Activated CD4-positive, alpha-beta T cell treated with anti-CD3 and anti-CD28 coated beads for 36 hours (primary cell): ENCODE measurements at places on chromosomes 12 and 14. TPM values are rescaled to one million over a fixed set of nuclear protein-coding genes. Genes with fewer than 3 reads are reported as not detected.

B4GALNT3 gene
- 2.2 TPM for total RNA-seq

FAR2 gene
- total RNA-seq = 7.8 TPM

CMKLR1 gene
- not detected for total RNA-seq

HPD gene
- not detected for total RNA-seq

PAPLN gene
- 0.21 TPM for total RNA-seq

GRCh38 chr14:99231161-99231849 lies 40.7 kb downstream of the BCL11B start:
- DNase-seq = no peak

- DNase-seq = peak; percentile 90
These were observed 1304.9 kb downstream of the TMEM121 start for GRCh38 chr14:106831322-106831720.

GRCh38 chr14:78308079-78308478 lies 137.9 kb downstream of the NRXN3 start:
- DNase-seq = no peak

GRCh38 chr12:69254046-69254445 lies 14.7 kb downstream of the CPSF6 start:
- no peak for DNase-seq

- DNase-seq = no peak
These were observed 11.8 kb downstream of the SLC6A12 start for GRCh38 chr12:202081-202731.

- no peak for DNase-seq
These were observed 10.4 kb upstream of the SLC6A12 start for GRCh38 chr12:224330-224729.

GRCh38 chr12:69679119-69679518 lies 20.0 kb downstream of the BEST3 start:
- no peak for DNase-seq

DNA sequence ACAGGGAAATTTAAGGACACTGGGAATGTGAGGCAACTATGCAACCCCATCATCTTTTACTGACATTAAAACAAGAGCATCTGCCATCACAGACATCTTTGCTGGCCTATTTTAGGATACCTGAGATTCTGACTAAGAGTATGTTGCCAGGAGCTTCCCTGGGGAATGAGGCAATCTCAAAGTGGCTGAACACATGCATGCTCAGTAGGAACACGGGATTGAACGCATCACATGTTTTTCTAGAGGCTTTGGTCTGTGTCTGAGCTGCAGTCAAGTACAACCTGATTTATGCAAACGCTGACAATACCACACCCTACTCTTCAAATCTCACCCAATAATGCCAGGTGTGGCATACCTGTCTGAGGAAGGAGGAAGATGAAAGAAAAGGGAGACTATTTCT lies 416.5 kb downstream of the NELL2 start:
- no peak for DNase-seq

GRCh38 chr12:116950628-116951325 lies 40.0 kb downstream of the FBXW8 start:
- no peak for DNase-seq

- no peak for DNase-seq
These were observed 157.4 kb upstream of the FKBP4 start for GRCh38 chr12:2637371-2637770.

GRCh38 chr12:107567876-107568619 lies 117.6 kb upstream of the PWP1 start:
- DNase-seq = no peak

DNA sequence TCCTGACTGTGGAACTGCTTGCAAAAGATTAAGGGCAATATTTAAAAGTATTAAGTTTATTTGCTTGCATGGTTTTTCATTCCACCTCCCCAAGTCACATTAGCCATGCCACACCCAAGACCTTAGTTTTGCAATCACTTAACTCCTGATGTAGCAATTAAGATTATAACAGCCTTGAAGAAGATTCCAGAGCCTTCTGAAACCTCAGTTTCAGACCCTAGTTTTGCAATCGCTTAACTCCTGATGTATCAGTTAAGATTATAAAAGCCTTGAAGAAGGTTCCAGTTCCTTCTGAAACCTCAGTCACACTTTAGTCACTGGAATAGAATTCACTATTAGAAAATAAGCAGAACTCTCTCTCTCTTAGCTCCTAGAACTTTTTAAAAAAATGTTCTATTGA lies 42.7 kb upstream of the DCN start:
- no peak for DNase-seq

DNA sequence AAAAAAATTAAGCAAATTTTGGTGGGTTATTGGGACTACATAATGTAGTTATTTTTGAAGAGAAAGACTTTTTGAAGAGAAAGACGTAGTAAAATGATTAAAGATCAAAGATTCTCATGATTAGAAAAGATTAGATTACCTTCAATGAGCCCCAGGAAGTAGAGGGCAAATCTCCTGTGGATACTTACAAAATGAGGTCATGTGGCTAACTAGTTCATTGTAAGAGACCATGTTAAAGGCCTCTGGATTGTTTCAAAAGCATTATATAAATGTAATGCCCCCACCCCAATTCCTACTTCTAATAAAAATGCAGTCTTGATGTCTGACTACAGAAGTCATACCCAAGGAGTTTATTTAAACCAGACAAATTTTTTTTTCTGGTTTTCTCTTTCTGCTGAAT lies 93.3 kb downstream of the ERGIC2 start:
- DNase-seq = no peak

DNA sequence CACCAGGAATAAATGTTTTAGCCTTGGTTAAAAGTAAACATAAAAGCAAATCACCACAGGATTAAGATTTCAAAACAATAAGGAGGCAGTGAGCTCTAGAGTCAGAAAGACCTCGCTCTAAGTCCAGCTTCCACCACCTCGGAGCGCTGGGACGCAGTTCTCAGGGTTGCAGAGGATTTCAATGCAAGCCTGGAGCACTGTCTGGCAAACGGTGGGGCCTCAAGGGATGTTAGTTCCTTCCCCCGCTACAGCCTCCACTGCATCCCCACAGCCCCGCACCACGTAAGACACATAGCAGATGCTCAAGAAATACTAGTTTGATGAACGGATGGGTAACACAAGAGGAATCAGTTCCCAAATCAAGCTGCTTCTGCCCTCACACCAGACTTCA lies 39.3 kb upstream of the TMCC3 start:
- no peak for DNase-seq

DNA sequence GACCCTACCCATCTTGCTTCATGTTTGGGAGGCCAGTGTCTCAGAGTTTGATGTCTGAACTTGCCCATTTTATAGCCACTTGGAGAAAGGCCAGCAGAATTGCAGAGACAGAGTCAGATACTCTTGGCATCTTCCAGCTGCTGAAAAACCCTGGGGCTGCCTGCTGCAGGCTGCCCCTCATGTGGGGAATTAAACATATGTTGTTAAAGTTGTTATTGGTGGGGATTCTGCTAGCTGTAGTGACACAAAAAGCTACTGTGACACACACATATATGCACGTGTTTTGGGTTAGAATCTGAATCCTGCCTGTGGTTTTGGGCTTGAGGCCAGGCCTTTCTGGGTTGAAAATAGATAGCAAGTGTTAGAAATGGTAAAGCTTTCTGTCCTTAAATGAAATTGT lies 1288.4 kb downstream of the AACS start:
- peak; percentile 8 for DNase-seq

GRCh38 chr12:6959058-6959804 lies 8.1 kb downstream of the PTPN6 start:
- peak; percentile 82 for DNase-seq

DNA sequence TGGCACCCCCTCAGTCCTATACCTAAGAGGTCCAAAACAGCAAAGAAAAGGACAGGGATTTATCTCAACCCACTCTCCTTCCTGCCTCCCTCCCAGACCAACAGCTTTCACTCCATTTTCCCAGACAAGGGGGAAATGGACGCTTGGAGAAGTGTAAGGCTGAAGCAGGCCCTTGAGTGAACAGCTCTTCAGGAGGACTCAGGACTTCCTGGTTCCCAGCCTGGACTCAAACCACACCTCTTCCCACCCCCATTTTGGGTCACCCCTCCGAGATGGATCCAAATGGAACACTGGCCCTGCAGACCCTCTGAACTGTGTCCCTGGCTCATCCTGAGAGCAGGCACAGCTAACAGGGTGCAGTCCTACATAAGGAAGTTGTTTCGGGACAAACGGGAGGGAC lies 2.7 kb downstream of the KMT2D start:
- no peak for DNase-seq

GRCh38 chr14:74135426-74135825 lies 50.7 kb downstream of the LIN52 start:
- DNase-seq = no peak

DNA sequence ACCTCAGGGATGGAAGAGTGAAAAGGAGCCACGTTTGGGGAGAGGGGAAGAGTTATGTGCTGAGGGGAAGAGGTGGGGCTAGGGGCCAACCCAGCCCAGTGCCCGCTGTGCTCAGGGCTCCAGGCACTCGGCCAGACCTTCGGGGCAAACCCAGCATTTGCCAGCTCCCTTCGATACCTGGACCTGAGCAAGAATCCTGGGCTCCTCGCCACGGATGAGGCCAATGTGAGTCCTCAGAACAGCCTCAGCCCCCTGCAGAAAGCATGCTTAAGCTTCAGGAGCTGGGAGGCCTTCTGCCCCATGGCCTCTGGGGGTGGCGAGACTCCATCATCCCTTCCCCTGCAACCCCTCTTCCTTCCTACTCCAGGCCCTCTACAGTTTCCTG lies 5.0 kb downstream of the CARMIL3 start:
- DNase-seq = no peak

GRCh38 chr12:88538697-88539096 lies 41.6 kb downstream of the KITLG start:
- DNase-seq = no peak

DNA sequence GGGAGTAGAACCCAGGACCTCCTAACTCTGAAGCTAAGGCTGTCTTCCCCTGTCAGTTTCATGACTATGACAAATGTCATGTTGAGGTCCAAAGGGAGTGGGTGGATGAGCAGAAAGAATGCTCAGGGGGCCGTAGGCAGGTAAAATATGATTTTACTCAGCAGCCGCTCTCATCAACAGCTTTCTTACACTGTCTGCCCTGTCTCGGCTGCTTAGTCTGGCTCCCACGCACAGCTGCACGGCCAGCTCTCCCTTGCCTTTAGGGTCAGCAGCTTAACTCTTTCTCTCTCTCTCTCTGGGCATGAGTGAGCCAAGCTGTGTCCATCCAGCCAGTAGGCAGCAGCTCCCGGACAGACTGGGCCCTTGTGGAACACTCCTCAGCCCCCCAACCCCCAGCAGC lies 95.2 kb downstream of the GCH1 start:
- no peak for DNase-seq

DNA sequence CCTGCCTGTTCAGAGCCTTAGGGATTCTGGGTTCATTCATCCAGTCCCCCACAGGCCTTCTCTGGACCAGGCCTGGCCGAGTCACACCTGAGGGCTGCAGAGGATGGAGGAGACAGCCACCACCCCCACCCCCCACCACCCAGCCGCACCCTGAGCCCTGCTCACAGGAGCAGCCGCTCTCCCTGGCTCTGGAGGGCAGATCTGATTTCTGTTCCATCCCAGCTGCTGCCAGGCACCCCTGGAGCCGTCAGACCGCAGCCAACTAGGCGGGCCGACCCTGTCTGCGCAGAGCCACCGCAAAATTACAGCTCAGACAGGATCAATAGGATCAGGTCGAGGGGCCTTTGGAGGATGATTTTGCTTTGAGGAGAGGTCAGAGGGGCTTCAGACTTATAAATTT lies 154.6 kb upstream of the MYL2 start:
- DNase-seq = no peak

DNA sequence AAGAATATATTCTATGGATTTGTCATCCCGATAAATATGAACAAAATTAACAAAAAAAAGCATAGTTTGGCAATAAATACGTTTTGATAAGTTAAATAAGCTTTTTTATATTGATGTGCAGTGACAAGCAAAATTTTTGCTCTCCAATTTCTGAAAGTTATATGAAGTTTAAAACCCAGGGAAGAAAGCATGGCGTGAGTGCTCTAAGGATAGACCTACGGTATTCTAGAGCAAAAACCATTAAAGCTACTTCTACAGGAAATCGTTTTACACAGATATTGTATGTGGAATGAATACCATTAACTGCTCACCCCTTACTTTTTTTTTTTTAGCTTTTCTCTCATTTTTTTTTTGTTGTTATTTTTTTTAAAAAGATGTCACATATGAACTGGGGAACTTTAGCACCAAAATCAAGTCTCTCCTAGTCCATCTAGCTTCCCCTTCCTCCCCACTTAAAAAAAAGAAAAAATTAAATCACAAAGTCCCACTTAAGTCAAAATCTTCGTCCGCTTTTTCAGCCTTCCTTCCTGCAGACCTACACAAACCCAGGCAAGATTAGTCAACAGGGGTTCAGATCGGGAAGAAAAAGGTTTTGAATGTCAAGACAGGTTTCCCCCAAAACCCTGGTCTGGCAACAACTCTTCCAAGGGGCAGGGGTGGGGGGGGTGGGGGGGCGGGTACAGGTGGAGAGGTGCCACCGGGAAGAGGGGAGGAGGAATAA lies 4.4 kb downstream of the ZFP36L1 start:
- DNase-seq = no peak

- DNase-seq = no peak
These were observed 113.8 kb upstream of the C14orf180 start for GRCh38 chr14:104465482-104466390.
